Melanocyte of skin (primary cell): ENCODE measurements at places on chromosomes 11 and 22. TPM values are rescaled to one million over a fixed set of nuclear protein-coding genes. Genes with fewer than 3 reads are reported as not detected.

The OOSP2 gene
- total RNA-seq, result not detected in 2 replicates

The HBD gene
- not detected in 2 replicates for total RNA-seq

The OR51E1 gene
- total RNA-seq, result not detected in 2 replicates

The TMEM191B gene
- 0.33 TPM in 1 of 2 replicates, not detected in the other for total RNA-seq

The FGF3 gene
- not detected in 2 replicates for total RNA-seq

The TMEM45B gene
- not detected in 2 replicates for total RNA-seq
